GM23248 (cell line): ENCODE measurements at places on chromosomes 4 and X. TPM values are rescaled to one million over a fixed set of nuclear protein-coding genes. Genes with fewer than 3 reads are reported as not detected.

- DNase-seq: no peak
Measured at GRCh38 chr4:7989654-7990053, 50.0 kb upstream of the AFAP1 start.

DNA sequence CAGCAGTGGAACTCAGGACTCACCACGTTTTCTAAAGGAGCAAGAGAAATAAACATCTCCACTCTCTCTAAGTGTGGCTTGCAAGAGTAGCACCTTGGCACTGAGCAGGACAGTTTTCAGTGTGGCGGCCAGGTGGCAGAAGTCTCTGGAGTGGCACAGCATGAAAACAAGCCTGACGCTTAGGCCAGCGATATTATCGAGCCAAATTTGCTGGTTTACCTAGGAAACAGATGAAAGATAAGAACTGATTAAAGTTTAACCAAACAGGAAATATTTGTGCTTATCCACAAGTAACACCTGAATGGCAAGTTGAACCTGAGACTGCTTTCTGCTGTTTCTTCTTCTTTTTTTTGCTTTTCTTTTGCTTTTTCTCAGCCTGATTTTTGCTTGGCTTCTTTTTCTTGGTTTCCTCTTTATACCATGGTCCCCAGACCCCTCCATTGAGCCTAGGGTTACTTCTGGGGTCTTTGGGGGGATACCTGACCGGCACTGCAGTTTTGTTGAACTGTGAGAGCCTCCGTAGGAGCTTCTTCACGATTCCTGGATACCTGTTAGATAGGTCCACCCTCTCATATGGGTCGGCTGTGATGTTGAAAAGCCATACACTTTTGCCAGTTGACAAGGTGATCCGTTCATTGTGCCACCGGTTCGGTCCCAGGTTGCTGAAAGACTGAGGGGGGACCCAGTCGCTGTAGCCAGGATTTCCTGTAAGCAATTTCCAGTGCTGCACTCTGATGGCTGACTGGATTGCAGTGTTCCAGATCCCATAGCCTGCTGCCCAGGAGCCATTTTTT lies 77.3 kb downstream of the ARSJ start:
- DNase-seq: no peak

DNA sequence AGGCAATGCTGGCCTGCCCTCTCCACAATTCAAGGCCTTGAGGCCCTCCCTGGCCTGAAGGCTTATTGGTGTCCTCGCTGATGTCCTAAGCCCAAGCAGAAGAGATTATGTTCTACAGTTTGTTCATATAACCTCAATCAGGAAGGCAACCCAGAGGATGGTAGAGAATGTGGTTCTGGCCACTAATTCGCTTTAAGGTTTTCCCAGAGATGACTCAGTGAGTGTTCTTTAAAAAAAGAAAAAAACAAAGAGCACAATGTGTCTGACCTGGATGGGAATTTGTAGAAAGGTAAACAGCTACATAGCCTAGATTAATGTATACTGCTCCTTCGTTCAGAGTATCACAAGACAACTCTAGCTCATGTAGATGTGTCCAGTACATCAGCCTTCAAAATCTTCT lies 66.0 kb downstream of the MANBA start:
- no peak for DNase-seq

GRCh38 chr4:81919810-81920209 lies 448.1 kb upstream of the RASGEF1B start:
- DNase-seq: no peak

DNA sequence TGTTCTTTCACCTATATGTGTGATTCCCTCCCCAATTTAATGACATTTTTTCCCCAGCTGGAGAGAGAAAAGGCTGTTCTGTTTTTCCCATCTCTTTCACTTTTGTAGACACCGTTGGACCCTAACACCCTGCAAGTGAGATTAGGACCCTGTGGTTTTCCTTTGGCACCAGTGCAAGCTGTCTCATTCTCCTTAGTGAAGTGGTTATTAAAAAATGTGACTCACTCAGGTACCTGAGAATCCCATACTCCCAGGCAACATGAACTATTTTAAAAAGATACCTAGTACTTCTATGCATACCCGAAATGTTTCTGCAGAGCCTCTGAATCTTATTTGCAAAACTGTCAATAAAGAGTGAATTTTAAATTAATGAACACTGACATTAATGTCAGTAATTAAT lies 175.7 kb upstream of the TBC1D9 start:
- DNase-seq: no peak

- DNase-seq: no peak
Measured at GRCh38 chr4:109969087-109969486, 56.4 kb downstream of the EGF start.

Gene ASMT
- not detected in 2 replicates for total RNA-seq

GRCh38 chr4:123821861-123822260 lies 425.3 kb downstream of the SPRY1 start:
- DNase-seq: no peak

DNA sequence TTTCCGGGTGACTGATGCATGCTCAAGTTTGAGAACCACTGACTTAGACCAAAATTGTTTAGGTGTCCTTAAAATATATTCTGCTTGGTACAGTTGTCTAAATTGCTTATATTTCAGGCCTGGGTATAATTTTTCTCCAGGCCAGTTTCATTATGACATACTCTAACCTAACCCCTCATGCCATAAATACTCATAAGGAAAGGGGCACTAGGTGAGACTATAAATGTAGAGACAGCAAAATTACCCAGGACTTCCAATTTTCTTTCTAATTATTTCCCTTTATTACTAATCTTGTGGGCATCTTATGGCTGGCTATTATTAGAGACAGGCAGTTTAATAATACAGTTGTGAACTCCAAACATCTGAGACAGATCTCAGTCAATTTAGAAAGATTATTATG lies 150.2 kb downstream of the RRAGB start:
- DNase-seq: no peak

Gene CXCL5
- not detected in 2 replicates for total RNA-seq

- peak; percentile 93 for DNase-seq
Measured at GRCh38 chr4:19945979-19946380, 305.7 kb upstream of the SLIT2 start.

GRCh38 chr4:6425336-6425735 lies 47.1 kb downstream of the PPP2R2C start:
- no peak for DNase-seq

DNA sequence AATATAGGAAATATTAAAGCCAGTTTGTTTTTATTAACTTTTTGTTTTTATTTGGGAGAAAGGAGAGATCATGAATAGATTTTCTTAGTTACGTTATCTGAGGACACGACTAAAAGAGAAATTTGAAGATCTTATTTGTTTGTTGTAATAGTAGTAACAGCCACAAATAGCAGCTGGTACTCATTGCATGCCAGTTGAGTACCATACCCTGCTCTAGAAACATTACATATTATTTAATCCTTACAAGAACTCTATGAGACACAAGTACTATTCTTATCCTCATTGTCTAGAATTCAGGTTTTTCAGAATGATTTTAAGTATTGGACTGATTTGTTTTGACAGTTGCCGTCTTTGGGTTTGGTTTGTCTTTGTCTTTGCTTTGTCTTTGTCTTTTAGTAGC lies 31.8 kb downstream of the USP53 start:
- DNase-seq: no peak

GRCh38 chrX:76439188-76439587 lies 11.7 kb downstream of the MAGEE1 start:
- no peak for DNase-seq

- DNase-seq: no peak
Measured at GRCh38 chrX:49746306-49746705, 50.5 kb upstream of the PAGE1 start.

DNA sequence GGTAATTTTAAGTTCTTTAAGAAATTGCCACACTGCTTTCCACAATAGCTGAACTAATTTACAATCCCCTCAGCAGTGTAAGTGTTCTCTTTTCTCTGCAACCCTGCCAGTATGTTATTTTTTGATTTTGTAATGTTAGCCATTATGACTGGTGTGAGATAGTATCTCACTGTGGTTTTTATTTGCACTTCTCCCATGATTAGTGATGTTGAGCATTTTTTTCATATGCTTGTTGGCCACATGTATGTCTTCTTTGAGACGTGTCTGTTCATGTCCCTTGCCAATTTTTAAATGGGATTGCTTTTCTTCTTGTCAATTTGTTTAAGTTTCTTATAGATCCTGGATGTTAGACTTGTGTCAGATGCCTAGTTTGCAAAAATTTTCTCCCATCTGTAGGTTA lies 86.1 kb downstream of the BMP3 start:
- DNase-seq: no peak

GRCh38 chr4:127601029-127601428 lies 31.7 kb upstream of the INTU start:
- DNase-seq: peak; percentile 69

Gene GSTCD
- 5.7 and 6.7 TPM in 2 replicates for total RNA-seq

Gene NOP14
- 15.9 and 20.6 TPM in 2 replicates for total RNA-seq

GRCh38 chr4:114287079-114287696 lies 307.7 kb upstream of the ARSJ start:
- DNase-seq: no peak

DNA sequence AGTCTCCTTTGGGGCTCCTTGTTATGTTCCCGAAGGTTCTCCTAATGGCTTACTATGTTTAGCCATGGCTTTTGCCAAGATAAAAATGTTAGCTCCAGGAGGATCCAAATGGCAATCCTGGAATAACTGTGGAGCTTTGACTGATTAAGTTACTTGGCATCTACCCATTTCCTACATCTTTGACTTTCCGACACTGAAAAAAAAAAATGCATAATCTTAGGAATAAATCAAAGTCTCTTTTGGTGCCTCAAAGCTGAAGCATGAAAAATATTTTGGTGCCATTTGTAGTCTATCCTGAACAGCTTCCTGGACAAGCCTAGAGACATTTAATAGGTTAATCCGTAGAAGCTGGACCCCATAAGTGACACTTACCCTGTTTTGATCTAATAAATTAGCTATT lies 191.7 kb downstream of the PALLD start:
- no peak for DNase-seq

Gene GAGE13
- not detected in 2 replicates for total RNA-seq

Gene CENPI
- total RNA-seq: 9.6 and 11.8 TPM in 2 replicates

Gene MRPS18C
- total RNA-seq: 11.9 and 15.8 TPM in 2 replicates
